ENCODE measurements at places on chromosomes 11 and 22.

- DNase-seq, result no peak
Observed at GRCh38 chr11:116602637-116602942, 170.2 kb downstream of the BUD13 start.

GRCh38 chr11:120455487-120455886 is 56.1 kb upstream of the GRIK4 start:
- DNase-seq, result no peak

DNA sequence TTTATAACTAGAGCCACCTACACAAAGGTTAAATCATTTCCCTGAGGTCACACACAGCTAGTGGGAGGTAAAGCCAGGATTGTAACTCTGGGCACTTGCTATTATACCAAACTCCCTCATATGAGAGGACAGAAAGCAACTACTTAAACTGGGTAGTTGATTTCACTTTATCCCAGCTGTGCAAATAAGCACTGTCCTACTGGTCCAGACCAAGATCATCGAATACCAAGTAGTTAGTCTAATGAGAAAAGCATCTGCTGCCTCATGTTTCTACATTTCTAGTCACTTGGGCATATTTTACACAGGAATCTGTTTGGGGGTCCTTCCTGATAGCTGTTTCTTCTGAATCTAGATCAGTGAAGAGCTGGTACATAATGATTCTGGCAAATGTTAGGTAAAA is 178.6 kb upstream of the NARS2 start:
- DNase-seq, result no peak

DNA sequence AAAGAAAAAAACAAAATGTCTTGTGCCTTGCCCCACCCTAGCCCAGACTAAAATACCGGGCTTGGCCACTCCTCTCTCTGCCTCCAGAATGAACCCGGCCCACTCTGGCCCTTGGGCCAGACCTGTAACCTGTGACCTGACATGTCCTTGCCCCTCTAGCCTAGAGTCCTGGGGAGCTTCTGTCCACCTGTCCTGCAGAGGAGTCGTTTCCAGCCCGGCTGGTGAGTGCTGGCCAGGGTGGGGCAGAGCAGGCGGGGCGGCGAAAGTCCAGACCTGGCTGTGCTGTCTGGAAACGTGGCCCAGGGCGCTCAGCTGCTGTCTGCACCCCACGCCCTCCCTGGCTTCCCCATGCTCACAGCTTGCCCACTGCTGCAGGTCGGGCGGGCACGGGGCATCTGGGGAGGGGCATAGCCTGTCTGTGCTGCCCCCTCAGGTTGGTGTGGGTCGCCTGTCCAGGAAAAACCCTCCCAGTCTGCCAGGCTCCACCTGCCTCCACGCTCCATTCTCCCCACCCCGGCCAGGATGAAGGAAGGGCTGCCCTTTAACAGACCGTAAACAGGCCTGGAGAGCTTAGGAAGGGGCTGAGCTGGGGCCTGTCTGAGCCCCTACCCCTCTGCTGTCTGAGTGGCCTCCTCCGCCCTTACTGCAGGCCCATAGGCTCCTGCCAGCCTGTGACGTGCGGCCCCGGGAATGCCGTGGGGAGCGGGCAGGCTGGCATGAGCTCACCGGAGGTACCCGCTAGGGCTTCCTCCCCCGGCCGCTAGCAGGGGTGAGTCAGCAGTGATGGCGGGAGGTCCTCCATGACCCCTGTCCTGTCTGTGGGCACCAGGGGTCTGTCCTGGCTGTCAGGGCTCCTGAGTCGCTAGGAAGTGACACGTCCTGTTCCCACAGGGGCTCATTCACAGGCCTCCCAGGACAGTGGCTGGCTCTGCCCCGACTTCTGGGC is 1.9 kb downstream of the CD151 start:
- no peak for DNase-seq

- no peak for DNase-seq
Observed at GRCh38 chr11:9099617-9100016, 8.2 kb upstream of the SCUBE2 start.

DNA sequence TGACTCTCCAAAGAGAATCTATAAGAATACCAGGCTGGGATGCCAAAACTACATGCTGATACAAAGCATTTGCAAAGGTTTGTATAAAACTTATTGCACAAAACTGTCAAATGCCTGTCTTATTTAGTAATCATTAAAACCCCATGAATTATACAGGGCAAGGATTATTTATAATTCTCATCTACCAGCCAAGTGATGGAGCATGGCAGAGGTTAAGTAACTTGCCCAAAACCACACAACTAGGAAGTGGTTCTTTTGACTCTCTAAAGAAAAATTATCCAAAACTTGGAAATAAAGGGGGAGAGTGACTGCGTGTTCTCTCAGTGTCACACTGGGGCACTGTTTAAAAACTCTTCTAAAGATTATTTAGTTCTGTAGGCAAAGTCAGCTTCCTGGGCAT is 17.4 kb upstream of the CLMP start:
- DNase-seq, result no peak

DNA sequence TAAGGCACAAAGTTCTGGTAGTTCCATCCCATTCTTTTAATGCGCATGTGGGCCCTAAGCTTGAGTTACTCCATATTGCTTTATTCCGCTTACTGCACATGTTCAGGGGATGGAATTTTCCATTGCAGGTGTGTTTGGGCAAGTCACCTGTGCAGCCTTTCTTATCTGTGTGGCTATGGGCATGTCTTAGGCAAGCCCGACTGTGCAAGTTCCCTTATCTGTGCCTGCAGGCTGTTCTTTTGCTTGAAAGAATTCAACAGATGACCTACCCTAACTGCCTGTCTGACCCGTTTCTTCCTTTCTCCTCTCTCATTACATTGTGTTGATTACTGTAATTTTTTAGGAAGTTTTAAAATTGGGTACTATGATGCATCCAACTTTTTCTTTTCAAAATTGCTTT is 363.6 kb downstream of the TTC28 start:
- DNase-seq, result no peak

- DNase-seq, result no peak
Observed at GRCh38 chr22:19984201-19984753, 32.3 kb downstream of the ARVCF start.

GRCh38 chr22:45945621-45946106 is 31.3 kb downstream of the WNT7B start:
- DNase-seq, result no peak

DNA sequence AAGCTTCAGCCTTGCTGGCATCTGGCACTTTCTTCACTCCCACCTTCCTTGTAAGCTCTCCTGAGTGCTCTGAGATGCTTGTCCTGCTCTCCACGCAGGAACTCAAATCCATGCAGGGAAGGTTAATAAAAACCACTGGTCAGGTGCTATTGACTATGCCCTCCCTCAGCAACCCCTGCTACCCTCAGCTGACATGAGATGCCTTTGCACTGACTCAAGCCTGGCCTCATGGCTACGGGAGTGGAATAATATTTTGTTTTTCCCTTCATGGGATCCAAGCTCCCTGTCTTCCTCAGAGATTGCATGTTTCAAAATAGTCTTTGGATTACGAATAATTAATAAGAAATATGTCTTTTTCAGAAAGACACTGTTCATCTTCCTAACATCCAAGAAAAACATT is 31.7 kb upstream of the ABCC8 start:
- no peak for DNase-seq

DNA sequence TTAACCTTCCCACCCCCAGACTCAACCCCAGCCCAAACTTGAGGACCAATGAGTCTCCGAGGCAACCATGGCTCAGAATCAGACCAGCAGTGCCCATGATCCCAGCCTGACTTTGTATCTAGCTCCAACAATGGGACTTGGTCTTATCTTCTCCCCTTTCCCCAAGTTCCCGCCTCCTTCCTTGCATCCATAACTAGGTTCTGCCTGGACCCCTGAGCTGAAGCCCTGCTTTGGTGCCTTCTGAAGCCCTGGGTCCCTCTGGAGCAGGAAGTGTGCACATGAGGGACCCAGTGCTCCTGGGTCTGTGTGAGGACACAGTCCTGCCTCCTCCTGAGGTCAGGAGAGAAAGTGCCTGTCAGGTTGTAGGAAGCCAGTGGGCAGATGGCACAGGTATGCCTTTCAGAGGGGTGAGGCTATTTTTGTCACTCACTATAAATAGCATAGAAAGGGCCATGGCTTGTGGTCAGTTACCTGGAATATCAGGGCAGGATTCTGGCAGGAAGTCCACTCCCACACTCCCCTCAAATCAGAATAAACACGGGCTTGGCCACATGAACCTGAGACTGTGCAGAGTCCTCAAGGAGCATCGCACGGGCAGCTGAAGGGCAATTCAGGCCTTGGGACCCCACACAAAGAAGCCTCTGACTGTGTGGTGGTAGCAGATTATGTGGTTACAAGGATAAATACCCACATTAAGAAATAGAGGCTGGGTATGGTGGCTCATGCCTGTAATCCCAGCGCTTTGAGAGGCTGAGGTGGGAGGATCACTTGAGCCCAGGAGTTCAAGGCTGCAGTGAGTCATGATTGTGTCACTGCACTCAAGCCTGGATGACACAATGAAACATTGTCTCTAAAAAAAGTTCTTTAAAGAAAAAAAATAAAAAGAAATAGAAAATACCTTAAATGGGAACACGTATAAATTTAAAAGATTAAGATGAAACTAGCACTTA is 27.4 kb downstream of the RCN1 start:
- no peak for DNase-seq

DNA sequence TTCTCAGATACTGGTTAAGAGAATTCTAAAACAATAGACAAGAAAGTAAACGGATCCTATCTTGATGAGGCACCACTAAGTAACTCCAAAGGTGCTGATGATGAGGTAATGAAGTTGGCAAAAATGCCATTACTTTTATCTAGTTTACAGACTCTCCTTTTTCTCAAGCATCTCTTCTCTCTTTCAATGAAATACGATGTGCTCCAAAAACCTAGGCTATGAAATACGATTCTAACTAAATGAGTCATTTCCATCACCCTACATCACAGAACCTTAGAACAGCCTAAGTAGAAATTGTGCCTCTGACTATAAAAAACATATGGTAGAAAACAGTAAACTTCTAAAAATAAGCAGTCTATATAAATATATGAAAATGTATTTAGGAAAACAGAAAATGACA is 58.9 kb upstream of the ARHGAP32 start:
- DNase-seq, result no peak

DNA sequence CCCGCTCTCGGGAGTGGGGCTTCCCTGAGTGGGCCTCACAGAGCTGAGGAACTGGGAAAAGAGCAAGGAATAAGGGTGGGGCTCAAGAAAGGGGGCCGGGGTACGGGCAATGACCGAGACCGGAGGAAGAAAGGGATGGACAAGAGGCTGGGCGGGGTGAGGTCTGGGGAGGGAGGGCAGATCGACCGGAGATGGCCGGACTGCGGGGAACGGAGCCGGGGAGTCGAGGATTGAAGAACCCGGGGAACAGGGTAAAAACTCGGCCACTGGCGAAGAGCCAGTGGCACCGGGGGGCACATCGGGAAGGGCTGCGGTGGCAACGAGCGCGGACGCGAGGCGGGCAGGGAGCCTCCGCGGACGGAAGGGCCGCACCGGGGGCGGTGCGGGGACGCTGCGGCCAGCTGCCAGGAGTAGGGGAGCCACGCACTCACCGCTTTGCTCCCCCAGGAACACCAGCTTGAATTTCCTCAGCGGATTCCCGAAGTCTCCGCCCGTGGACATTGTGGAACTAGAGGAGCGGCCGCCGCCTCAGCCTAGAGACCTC is 667 bp downstream of the RAB6A start:
- DNase-seq, result peak; percentile 57

DNA sequence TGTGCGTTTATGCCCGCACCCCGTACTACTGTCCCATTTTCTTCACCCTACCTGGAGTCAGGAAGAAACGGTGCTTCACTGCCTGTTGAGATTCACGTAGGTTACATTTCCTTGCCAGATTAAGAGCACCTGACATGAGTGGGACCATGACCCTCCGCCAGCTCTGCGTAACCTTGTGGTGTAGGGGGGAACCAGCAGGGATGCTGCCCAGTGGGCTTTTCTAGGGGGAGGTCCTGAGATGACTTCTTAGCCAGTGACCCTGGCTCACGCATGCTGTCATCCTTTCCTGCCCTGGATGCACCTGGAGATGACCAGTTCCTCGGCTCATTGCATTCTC is 967 bp upstream of the ARVCF start:
- no peak for DNase-seq

DNA sequence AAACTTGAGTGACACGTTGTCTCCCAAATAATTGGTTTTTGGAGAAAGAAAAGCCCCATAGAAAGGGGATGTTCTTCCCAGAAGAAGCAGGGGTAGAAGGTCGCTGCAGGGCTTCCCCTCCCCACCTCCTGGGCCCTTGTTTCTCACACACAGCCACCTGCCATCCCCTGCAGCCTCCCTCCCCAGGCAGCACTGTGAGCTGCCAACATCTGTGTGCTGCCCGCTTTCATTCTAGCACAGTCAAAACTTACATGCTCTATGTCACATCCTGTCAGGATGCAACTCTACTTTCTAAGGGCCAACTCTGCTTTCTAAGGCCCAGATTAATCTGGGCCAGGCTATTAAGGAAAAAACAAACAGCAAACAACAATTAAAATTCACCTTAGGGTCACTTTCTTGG is 309.4 kb upstream of the ZC3H12C start:
- DNase-seq, result peak; percentile 50

DNA sequence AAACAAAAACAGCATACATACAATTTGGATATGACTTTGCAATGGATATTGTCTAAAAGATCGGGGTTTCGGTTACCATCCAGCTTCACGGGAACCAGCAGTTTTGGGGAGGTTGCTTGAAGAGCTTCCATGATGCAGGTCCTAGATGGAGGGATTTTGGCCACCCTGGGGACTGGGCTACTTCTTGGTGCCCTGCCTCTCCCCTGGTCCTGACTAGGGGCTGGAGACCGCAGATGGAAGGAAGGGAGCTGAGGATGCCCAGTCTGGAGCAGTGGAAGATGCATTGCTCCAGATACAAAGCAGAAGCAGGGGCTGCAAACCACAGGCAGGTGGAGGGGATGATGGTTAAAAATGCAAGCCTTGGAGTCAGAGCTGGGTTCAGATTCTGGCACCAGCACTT is 13.5 kb downstream of the SOX10 start:
- no peak for DNase-seq

DNA sequence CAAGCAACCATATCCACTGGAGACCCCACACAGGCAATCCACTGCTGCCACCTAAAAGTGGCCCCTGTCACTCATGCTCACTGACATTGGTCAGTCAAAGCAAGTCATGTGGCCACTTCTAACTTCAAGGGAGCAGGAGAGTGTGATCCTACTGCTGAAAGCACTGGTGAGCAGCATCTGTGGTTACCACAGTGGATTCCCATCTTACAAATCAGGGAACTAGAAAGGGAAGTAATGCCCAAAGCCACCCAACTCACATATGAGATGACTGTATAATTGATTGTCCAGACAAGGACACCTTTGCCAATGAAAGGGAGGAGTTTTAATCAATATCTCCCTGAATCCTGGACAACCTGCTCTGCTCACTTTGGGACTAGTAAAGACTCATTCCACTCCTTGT is 17.7 kb downstream of the RCN1 start:
- DNase-seq, result no peak

GRCh38 chr11:122202161-122202950 is 86.3 kb upstream of the BLID start:
- no peak for DNase-seq

DNA sequence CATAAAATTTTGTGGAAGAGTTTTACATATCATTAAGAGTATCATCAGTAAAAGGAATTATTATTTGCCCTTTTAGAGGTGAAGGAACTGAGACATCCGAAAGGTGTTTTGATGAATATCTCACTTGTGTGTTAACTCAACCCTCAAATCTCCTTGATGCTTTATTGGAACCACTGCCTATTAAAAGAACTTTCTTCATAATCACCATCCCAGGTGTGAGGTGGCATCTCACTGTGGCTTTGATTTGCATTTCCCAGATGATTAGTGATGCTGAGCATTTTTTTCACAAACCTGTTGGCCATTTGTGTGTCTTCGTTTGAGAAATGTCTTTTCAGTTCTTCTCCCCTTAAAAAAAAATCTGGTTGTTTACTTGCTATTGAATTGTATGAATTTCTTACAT is 134.0 kb upstream of the SYN3 start:
- DNase-seq, result peak; percentile 8
